ENCODE measurements at places on chromosomes 1 and 21. TPM values are rescaled to one million over a fixed set of nuclear protein-coding genes. Genes with fewer than 3 reads are reported as not detected.

DNA sequence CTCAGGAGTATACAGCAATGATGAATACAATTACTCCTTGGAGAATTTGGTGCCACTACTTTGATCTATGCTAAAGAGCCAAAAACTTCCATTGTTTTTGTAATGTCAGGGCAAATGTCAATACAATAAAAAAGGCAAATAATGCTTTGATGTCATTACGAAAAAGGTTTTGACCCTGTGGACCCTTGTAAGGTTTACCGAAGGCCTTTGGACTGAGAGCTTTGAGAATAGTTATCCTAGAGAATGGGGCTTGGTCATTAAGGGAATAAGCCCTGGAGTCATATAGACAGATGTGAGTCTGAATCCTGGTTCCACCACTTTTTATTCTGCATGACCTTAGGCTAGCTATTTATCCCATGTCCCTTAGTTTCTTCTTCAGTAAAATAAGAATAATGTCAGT lies 27.5 kb downstream of the CEP170 start:
- no peak for DNase-seq

GRCh38 chr21:37908691-37909090 lies 7.6 kb downstream of the KCNJ6 start:
- DNase-seq = no peak

GRCh38 chr1:16070640-16071355 lies 2.7 kb downstream of the FAM131C start:
- no peak for DNase-seq

Gene PLA2G2C
- total RNA-seq = 0.31 TPM

Gene KDF1
- total RNA-seq = 14.1 TPM

- no peak for DNase-seq
Measured at GRCh38 chr1:225453797-225454648, 26.2 kb upstream of the LBR start.

- no peak for DNase-seq
Measured at GRCh38 chr1:33446590-33446989, 15.7 kb upstream of the PHC2 start.

- no peak for DNase-seq
Measured at GRCh38 chr1:96472471-96472870, 249.1 kb upstream of the PTBP2 start.
